ENCODE measurements at places on chromosomes 2 and 18.

- DNase-seq = no peak
These were observed 84.6 kb upstream of the SPTBN1 start for GRCh38 chr2:54371460-54372065.

GRCh38 chr2:15293262-15293937, 267.7 kb downstream of the NBAS start:
- DNase-seq = no peak

- peak; percentile 81 for DNase-seq
These were observed 226.9 kb downstream of the TMEM163 start for GRCh38 chr2:134491771-134492441.

DNA sequence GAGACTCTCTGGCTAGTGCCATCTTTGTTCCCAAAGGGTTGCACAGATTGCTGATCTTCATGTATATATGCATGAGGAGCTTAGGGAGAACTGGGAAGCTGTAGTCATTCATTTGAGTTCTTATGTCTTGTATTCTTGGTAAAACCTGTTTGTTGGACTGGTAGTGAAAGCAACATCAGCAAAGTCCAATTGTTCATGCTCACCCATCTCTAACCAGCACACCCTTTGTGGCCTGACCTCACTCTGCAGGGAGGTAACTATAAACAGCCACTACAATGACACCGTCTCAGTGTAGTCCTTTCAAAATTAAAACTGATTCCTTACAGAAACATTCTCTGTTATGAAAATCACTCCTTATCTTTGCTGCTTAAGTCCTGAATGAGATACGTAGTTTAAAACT, 13.9 kb upstream of the LMAN1 start:
- no peak for DNase-seq

- DNase-seq = peak; percentile 90
These were observed 45.9 kb upstream of the EGR4 start for GRCh38 chr2:73339201-73339600.

DNA sequence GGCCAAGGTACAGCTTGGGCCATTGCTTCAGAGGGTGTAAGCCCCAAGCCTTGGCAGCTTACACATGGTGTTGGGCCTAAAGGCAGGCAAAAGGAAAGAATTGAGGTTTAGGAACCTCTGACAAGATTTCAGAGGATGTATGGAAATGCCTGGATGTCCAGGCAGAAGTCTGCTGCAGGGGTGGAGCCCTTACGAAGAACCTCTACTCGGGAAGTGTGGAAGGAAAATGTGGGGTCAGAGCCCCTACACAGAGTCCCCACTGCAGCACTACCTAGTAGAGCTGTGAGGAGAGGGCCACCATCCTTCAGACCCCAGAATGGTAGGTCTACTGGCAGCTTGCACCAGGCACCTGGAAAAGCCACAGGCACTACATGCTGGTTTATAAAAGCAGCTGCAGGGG, 124.2 kb downstream of the RPIA start:
- no peak for DNase-seq

DNA sequence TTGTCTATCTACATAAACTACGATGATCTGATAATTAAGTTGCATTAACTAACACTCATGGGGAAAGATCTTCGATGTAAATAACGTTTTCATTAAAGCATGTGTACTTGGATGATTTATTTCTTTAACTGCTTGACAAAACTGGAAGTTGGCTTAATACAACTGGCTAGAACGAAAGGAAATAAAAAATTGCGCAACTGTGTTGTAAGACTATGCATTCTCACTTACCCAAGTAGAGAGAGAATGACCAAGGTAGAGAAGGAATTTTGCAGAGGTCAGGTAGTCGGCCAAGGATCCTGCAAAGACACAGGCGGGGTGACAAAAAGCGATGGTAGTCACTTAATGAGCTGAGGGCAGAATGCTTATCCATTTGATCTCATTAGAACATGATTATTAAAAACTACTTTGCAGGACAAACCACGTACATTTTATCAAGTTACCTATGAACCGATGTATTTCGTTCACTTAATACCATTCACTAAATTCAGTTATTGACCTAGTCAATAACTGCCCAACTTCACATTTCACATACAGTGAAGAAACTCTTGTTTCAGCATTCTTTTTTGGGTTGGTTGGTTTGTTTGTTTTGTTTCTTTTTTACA, 900 bp downstream of the SLC40A1 start:
- no peak for DNase-seq

GRCh38 chr2:133365117-133365516, 203.1 kb downstream of the NCKAP5 start:
- DNase-seq = no peak

DNA sequence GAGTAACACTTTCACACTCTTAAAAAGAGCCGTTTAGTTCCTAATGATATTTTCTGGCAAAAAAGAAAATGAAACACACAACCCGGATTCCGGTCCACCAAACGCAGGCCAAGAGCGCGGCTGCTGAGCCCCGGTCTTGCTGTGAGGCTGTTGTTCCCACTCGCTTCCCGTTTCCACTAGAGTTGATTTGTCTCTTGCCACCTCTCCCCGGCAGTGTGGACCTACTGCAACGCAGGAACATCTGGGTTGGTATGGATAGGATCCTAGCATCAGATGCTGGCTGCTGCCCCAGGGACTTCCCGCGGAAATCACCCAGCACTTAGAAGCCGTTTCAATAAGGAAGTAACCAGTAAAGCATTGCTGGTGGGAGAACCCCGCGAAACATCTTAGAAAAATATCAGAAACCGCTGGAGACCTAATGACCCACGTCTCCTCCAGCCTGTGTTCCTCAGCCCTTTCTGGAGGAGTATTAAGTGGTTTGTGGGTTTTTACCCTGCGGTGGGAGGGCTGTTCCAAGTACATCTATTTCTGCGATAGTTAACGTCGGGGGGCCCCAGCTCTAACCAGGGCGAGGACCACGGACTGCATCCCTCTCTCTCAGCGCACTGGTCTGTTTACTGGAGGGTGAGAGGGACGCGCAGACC, 939 bp downstream of the DOCK10 start:
- no peak for DNase-seq

- no peak for DNase-seq
These were observed 188.7 kb upstream of the ZEB2 start for GRCh38 chr2:144708626-144709025.

GRCh38 chr2:148545390-148546256, 98.9 kb upstream of the EPC2 start:
- DNase-seq = no peak

DNA sequence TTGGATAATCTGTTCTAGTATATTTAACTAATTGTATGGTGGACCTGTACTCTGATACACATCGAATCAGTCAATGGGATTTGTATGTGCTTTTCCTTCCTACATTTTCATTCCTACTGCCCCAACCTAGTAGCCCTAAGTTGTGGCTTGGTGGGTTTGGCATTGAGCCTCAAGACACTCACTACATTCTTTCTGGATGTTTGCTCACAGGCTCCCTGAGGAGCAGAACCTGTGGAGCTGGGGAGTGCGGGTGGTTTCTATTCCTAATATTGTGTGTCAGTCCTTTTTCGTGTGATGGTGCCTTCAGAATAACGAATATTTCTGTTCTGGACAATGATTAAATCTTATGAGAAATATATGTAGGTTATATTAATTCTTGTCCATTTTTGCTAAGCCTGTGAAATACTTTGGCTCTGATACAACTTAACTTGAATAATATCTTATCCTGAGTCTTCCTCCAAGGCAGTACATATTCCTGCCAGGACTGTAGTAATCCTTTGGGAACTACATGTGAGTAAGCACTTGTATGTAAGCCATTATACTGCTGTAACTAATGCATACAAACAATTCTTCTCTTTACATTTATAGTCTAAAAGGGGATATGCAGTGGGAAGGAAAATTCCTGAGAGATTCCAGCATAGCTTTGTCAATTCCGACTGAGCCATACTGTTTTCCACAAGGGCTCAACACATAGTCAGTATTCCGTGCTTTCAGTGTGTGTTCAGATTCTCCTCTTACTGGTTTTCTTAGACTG, 150.6 kb downstream of the AGPS start:
- DNase-seq = no peak

DNA sequence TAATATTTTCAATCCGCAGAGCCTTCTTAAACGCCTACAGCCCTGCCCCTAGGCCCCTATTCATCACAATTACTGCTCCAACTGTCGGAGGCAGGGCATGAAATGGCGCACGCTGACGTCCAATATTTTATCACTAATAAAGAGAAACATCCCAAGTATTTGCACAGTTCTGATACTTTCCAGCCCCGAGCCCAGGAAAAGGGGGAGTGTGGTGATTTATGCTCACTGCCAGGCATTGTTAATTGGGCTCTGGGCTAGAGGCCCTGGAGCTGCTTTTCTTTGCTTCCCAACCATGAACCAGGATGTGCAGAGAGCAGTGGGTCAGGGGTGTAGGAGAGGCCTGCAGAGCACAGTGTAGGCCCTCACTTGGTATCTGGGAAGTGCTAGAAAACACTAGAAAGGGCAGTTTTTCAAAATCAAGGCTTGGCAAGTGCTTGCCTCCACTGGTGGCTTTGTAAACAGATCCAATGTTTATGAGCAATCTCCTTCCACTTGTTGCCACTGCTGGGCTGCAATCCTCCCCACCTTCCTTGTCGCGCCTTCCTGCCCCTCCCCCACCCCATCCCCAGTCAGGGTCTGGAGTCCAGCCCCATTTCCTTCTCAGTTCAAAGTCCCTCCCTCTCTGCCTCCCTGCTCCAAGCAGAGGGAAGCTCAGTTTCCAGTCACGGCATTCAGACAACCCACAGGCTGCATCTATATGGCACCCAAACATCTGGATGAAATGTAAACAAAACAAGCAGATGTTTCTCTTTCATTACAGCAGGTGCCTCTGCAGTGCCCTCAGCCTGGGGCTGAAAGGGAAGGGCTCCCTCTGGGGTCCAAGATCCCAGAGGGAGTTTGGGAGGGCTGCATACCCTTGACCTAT, 83.9 kb upstream of the PKDCC start:
- DNase-seq = no peak

- DNase-seq = no peak
These were observed 196.1 kb downstream of the ACTR3 start for GRCh38 chr2:114085992-114086391.

GRCh38 chr2:43563679-43564078, 32.2 kb downstream of the THADA start:
- no peak for DNase-seq

DNA sequence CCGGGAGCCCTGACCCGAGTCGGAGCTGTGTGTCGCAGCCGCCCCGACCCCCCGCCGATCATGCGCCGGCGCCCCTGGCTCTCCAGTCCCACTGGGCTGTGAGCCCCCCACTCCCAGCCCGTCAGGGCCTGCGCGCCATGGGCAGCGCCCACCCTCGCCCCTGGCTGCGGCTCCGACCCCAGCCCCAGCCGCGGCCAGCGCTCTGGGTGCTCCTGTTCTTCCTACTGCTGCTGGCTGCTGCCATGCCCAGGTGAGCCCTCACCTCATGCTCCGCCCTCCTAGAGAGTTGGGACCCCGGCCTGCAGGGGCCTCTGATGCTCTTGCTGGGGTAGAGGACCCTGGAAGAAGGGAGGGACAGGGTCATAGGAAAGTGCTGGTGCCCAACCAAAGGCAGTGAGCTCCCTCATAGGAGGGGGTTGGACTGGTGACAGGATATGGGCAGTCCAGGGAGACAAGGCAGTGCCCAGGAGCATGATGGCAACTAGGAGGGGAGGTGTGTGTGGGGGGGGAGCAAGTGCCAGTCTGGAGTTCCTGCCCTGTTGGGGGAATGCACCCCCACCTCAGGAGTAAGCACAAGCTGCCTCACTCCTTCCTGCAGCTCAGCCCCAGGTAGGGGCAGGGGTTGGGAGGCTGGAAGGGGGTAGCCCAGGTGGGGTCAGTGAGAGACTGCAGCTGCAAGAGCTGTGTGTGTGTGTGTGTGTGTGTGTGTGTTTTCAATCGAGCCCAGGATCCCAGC, 375 bp downstream of the WNT10A start:
- DNase-seq = no peak

- DNase-seq = no peak
These were observed 1154.0 kb upstream of the FANCL start for GRCh38 chr2:59395119-59395518.

Measured in NCI-H2081 treated with DMSO at 0.1 percent for 48 hours (cell line).